ENCODE measurements at places on chromosomes 1 and 21.

DNA sequence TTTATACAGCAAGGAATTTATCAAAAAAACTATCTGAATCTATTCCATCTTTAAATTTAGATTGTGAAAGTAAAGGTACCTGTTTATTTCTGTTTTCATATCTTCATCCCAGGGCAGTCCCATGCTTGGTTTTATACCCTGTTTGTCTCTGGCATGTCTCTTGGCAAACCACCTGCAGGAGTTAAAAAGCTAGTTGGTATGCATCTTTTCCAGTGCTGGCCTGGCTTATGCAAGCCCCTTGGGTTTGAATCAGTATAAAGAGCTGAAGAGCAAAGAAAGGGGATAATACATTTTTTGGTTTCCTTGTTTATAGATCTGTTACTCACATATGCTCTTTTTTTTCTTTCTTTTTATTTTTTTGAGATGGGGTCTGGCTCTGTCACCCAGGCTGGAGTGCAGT lies 37.8 kb downstream of the LRRC8C start:
- DNase-seq, result no peak

DNA sequence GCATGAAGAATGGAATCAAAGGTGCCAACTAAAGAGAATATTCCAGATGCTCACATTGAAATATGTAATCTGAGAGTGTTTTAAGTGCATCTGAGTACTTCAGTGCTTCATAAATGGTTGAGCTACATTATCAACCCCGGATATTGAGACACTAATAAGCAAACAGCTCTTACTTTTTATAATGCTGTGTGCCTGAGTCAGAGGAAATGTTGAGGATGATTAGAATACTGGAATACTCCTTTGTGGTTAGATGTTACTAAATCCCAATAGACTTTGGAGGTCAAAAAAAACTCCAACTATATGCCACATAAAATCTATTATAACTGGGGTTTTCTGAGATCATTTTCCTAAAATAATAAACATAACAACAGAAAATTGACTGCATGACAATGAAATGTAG lies 12.5 kb upstream of the KCNA3 start:
- DNase-seq, result no peak

DNA sequence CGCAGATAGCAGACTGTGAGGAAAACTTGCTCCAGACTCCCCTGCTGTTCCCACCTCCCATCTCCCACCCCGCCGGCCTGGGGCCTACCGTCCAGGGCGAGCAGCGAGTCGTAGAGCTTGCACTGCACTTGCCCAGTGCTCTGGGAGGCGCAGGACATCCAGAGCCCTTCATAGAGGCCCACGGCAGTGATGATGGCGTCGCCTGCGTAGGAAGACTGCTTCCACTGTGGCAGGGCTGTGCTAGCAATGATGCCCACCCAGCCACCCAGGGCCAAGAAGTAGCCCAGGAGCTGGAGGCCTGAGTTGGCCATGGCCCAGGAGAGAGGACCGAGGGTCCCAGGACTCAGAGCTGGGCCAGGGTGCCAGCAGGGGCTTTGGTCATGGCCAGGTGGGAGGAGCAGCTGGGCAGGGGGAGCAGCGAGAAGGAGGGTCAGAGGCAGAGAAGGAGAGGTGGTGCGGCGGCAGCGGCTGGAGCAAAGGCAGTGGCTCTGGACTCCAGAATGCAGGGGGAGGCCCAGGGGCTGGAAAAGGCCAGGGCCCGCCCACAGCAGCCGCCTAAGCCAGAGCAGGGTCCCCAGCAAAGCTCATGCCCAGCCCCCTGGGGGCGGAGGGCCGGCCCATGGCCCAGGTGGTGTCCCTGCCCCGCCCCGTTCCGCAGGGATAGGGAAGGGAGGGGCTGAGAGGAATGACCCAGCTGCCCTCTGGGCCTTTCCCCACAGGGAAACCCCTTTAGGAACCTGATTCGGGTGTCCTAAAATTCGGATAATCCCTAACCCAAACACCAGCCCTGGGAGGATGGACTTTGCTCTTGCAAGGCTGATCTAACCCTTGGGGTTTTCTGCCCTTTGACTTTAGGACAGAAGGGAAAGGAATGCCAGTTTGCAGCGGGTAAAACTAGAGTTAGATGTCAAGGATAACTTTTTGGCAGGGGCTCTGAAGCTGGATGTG lies at the start of gene CLDN19:
Gene CLDN19, minus strand, starts transcription at position 484 of the 948 bp plus-strand sequence. Its CDS starts 173 bp downstream, at position 311.
- DNase-seq, result no peak

GRCh38 chr1:187566354-187566753 lies 737.6 kb downstream of the PLA2G4A start:
- DNase-seq, result no peak

DNA sequence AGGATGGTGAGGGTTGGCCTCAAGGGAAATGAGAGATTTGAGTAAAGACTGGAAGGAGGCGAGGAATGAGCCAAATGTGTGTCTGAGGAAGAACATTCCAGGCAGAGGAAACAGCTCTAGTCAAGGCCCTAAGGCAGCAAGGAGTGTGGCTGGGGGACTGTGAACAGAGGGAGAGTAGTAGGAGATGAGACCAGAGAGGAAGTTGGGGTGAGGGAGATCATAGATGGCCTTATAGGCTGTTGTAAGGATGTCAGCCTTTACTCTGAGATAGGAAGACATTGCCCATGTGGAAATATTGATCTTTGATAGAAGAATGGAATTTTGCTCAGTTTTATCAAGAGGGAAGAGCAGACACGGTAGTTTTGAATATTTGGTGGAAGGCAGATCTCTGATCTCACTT lies 55.2 kb upstream of the ARTN start:
- no peak for DNase-seq
